ENCODE measurements at places on chromosomes 16 and 17. TPM values are rescaled to one million over a fixed set of nuclear protein-coding genes. Genes with fewer than 3 reads are reported as not detected.

Gene GCGR
- total RNA-seq = not detected

Gene KRT40
- total RNA-seq = not detected

Gene THAP11
- total RNA-seq = 31.4 TPM

Gene TBC1D28
- not detected for total RNA-seq

GRCh38 chr17:1871756-1872155, 42.0 kb downstream of the RPA1 start:
- no peak for DNase-seq
